ENCODE measurements at places on chromosomes 2 and 18.

- no peak for DNase-seq
Measured at GRCh38 chr2:14401873-14402272, 230.6 kb upstream of the LRATD1 start.

GRCh38 chr18:77151033-77151771 is 18.6 kb upstream of the MBP start:
- no peak for DNase-seq

DNA sequence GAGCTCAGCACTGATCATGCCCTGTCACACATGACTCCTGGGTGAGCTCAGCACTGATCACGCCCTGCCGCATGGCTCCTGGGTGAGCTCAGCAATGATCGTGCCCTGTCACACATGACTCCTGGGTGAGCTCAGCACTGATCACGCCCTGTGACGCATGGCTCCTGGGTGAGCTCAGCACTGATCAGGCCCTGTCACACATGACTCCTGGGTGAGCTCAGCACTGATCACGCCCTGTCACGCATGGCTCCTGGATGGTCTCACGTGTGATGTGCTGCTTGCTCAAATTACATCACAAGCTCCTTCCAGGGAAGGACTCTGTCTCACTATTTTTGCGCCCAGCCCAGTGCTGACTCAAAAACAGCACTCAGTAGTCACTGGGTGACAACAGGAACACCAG is 258.0 kb downstream of the HDAC4 start:
- no peak for DNase-seq

DNA sequence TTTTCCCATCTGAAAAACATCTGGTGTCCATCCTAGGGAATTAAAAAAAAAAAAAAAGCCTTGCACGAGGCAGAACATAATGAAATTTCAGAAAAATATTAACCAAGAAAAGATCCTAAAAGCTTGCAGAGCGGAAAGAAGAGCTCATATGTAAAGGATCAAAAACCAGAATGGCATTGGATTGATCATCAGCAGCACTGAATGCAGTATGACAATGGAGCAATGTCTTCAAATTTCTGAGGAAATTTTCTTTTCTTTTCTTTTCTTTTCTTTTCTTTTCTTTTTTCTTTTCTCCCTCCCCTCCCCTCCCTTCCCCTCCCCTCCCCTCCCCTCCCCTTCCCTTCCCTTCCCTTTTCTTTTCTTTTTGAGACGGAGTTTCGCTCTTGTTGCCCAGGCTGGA is 21.3 kb upstream of the FAM117B start:
- no peak for DNase-seq

GRCh38 chr2:213703406-213704098 is 419.3 kb downstream of the SPAG16 start:
- no peak for DNase-seq

- DNase-seq: no peak
Measured at GRCh38 chr2:112691881-112692281, 28.9 kb upstream of the NT5DC4 start.

GRCh38 chr2:73037947-73038585 is 33.4 kb downstream of the SFXN5 start:
- no peak for DNase-seq

DNA sequence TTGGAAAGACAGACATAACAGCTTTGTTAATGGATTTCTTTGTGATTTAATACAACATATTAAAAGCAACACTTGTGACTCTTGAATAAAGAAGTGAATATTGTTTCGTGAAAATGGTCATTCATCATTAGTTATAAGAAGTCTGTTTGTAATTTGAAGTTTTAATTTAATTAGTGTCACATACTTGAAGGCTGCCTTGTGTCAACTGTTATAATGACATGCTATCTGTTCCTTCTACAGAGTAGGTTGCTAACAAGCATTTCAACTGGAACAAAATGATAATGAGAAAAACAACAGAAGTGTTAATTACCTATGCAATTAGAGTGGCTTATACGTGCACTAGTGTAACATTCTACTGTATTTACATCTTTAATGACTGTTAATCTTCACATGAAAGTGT is 624.7 kb downstream of the LRP1B start:
- DNase-seq: no peak

- DNase-seq: no peak
Measured at GRCh38 chr2:50624506-50624905, 407.4 kb downstream of the NRXN1 start.

GRCh38 chr18:62384610-62385097 is 59.5 kb downstream of the TNFRSF11A start:
- no peak for DNase-seq

GRCh38 chr2:61463769-61464475 is 7.0 kb downstream of the USP34 start:
- DNase-seq: no peak

GRCh38 chr2:240459401-240460252 is 24.2 kb downstream of the GPC1 start:
- DNase-seq: no peak

All from activated CD4-positive, alpha-beta T cell treated with anti-CD3 and anti-CD28 coated beads, Interleukin-2, amount 50 U/mL, for 4 hours (primary cell).